ENCODE measurements at places on chromosomes 3 and 15.

DNA sequence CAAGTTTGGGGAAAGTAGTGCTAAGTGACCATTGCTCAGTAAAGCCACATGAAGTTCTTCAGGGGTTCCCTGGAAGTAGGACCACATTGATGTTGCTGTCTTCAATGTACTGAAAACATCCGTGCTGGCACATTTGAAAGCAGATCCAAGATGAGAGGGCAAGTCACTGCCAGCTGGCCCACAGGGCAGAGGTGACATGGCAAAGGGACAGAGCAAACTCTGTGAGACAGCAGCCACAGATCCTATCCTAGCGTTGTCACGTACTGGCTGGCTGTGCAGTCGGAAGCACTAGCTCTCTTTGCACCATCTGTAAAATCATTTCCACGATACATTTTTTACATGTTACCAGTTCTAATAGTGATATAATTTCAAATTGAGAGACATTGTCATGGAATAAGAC, 13.8 kb downstream of the MUC13 start:
- no peak for DNase-seq

GRCh38 chr15:63900306-63900705, 66.6 kb upstream of the HERC1 start:
- DNase-seq, result no peak

DNA sequence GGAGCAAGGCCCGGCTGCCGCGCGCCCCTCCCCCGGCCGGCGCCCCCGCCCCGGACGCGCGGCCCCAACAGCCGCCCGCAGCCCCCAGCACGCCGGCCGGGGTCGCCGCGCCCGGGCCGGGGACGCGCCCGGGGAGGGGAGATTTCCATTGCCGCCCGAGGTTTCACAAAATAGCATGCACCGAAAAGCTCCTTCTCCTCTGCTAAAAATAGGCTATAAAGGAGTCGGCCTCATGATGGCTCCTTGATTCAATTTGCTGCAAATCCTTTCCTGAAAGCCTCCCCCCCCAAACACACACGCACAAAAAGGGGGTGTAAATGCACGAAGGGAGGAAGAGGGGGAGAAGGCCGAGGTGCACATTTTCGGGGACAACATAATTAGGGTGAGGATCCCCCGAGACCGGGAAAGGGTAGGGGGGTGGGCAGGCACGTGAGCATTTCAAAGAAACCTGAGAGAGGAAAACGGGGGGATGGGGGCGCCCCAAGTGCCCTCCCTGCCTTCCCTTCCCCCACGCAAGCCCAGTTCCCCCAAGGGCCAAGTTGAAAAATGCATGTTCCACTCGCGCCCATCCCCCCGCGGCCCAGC, 734 bp downstream of the TBL1XR1 start:
- no peak for DNase-seq

DNA sequence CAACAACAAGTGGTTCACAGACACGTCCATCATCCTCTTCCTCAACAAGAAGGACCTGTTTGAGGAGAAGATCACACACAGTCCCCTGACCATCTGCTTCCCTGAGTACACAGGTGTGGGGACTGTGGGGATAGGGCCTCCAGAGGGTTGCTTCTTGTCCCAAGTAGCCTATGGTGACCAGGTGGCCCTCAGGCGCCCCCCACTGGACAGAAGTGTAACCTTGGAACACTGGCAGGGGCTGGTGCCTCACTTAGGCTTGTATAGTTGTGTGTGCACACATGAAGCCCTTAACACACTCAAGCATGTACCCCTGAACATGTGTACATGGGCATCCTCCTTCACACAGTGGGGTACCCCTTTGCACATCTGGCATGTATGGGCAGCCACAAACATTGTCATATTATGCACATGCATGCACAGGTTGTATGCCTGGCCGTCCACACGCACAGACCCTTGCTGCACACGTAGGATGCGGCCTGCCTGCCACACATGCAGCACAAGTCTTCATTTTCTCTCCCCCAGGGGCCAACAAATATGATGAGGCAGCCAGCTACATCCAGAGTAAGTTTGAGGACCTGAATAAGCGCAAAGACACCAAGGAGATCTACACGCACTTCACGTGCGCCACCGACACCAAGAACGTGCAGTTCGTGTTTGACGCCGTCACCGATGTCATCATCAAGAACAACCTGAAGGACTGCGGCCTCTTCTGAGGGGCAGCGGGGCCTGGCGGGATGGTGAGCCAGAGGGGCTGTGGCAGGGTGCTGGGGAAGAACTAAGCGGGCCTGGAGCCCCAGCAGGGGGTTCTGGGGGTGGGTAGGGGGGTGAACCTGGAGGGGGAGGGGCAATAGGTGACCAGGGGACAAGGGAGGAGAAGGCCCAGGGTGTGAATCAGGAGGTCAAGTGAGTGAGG, 11.7 kb upstream of the SEMA3B start:
- DNase-seq, result no peak

GRCh38 chr15:79004336-79004735, 59.5 kb upstream of the CTSH start:
- no peak for DNase-seq

DNA sequence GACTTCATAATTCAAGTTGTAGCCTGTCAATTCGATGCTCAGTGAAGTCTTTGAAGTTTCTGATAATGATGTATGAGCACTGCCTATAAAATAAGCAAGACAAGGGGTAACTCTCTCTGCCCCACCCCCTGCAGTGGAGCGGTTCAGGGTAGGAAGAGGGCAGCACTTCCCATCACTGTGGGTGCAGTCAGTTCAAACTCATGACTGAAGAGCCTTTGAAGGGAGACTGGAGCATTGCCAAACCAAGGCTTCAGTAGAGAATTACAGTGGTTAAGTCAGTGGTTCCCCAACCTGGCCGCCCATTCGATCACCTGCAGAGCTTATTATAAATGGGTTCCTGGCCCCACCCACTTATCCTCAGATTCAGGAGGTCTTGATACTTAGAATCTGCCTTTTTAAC, 190.6 kb downstream of the SHQ1 start:
- DNase-seq, result no peak

DNA sequence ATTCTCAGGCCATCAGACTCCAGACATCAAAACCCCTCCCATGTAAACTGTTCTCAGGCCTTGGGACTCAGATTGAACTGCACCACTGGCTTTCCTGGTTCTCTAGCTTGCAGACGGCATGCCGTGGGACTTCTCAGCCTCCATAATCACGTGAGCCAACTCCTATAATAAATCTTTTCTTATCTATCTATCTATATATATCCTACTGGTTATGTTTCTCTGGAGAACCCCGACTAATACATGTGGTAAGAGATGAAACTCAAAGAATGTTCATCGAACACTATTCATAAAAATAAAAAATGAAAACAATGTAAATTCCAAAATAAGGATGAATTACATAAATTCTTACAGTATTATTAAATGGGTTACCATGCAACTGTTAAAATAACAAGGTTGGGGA, 84.5 kb upstream of the NTRK3 start:
- DNase-seq, result no peak

DNA sequence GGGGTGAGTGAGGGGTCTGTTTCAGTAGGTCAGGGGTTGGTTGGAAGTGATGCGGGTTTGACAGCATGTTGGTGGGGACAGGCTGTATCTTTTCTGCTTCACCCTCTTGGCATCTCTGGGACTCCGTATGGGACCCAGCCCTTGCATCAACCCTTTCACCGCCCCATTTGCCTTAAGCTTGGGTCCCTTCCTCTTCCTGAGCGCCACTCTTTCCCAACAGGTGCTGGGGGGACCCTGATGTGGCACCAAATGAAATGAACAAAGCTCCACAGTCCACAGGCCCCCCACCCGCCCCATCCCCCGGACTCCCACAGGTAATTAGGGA, 1.1 kb downstream of the EIF4G1 start:
- DNase-seq, result no peak

GRCh38 chr3:172595664-172596393, 72.6 kb upstream of the TNFSF10 start:
- DNase-seq, result peak; percentile 9

GRCh38 chr3:196047391-196048030, 34.4 kb downstream of the TFRC start:
- no peak for DNase-seq

- DNase-seq, result no peak
Observed at GRCh38 chr15:51390241-51390965, 48.9 kb downstream of the GLDN start.

DNA sequence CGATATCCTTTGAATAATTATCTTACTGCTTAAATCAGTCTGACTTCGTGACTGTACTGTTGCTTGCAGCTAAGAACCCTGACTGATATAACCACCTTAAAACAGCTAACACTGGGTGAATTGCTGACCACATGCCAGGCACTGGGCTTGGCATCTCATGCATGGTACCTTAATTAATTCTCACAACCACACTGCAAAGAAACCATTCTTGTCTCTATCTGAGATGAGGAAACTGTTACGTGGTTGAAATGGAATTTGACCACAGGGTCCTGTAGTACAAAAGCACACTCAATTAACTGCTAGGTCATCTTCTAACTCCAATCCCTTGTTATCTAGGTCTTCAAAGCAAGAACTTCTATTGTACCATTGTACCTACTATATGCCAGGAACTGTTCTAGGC, 92.7 kb upstream of the PRICKLE2 start:
- no peak for DNase-seq

DNA sequence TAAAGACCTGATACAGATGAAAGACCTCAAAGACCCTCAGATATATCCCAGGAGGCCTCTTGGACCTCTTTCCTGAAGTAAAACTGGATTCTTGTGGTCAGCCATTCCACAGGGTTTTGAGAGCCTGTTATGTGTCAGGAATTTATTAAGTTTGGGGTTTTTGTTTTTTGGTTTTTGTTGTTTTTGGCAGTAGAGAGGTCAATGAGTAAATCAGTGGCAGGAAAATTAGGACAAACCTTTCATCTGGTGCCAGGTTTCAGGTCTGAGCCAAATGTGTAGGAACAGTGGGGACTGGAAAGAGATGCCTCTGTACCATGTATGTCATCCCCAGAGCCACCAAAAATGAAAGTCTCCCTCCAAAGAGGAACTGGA, 520.4 kb upstream of the MDFIC2 start:
- DNase-seq, result no peak

DNA sequence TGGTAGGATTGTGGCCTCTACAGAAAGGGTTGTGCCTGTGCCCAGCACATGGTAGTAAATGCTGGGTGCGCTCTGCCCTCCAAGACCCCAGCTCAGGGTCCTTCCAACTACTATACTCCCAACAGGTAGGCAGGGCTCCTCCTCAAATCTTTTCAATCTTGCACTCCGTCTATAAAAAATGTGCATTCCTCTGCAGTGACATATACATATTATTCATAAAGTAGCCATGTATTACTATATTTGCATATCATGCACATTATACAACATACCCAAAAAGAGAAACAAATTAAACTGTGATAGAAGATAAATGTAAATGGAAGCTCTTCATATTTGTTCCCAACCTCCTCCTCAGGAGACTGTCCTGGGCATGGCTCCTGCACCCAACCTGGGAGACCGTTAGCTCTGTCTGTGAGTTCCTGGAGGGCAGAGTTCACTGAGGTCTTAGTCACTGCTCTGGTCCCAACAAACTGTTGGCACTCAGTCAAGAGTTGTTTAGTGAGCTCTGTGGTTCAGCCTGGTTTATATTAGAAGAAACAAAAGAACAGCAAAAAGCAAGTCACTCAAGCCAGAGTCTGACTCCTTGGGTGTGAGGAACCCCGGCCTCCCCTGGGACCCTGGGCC, 47.7 kb upstream of the GRIP2 start:
- DNase-seq, result no peak

GRCh38 chr3:32292085-32292796, 53.8 kb downstream of the CMTM8 start:
- no peak for DNase-seq

DNA sequence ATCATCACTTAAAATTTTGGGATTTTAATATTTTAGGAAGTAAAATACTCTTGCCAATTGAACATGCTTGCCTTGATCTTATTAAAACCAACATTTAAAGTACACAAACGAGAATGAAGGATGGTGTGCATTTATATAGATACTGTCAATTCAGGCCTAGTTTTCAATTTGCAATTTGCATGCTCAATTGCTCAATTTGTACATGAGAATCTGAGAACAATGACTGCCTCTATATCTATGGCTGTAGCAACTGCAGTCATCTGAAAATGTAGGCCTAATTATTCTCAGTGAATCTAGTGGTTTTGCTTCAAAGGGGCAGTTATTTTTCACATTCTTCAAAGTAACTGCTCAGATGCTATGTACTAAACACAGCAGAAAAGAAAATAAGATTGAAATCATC, 18.8 kb downstream of the ZBBX start:
- no peak for DNase-seq

DNA sequence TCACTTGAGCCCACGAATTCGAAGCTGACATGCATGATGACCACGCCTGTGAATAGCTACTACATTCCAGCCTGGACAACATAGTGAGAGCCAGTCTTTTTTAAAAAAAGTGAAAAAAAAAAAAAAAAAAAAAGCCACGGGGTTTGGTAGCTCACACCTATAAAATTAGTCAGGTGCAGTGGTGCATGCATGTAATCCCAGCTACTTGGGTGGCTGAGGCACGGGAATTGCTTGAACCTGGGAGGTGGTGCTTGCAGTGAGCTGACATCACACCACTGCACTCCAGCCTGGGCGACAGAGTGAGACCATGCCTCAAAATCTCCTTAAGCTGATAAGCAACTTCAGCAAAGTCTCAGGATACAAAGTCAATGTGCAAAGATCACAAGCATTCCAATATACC, 44.4 kb downstream of the CSNK1G1 start:
- no peak for DNase-seq

DNA sequence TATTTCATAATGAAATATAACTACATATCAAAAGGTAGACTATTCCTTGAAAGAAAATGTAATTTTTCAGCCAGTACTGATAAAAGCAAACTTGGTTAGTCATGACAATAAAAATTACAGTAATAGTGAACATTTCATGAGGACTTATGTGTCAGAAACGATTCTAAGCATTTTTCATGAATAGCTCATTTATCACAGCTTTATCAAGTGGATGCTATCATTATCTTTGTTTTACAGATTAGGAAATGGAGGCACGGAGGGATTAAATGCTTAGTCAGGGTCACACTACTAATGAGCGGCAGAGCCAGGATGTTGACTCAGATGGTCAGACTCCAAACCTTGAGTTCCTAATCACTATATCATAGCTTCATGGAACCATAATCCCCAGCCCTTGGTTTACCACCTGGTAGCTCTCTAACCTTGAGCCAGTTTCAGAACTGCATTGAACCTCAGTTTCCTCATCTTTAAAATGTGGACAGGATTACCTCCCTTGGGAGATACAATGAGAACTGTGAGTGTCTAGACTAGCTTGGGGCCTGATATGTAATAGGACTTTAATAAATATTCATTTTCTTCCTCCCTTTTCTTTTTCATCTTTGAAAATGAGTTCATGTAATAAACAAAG, 85.4 kb downstream of the TNIK start:
- DNase-seq, result no peak

- DNase-seq, result no peak
Observed at GRCh38 chr3:72345237-72345878, 502.9 kb downstream of the SHQ1 start.

GRCh38 chr3:108159105-108159504, 63.1 kb downstream of the IFT57 start:
- no peak for DNase-seq

DNA sequence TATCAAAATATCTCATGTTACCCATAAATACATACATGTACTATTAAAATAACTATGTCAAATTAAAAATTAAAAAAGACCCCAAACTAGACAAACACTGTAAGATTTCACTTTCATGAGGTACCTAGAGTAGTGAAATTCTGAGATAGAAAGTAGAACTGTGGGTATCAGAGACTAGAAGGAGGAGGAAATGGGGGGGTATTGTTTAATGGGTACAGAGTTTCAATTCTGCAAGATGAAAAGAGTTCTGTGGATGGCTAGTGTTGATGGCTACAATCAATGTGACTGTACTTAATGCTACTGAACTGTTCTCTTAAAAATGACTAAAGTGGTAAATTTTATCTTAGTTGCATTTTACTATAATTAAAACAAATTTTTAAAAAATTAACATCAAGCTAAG, 36.6 kb downstream of the RFX7 start:
- DNase-seq, result no peak
